NCI-H2029 treated with DMSO at 0.1 percent for 48 hours (cell line): ENCODE measurements at places on chromosomes 7 and 10.

- no peak for DNase-seq
These were observed 31.4 kb downstream of the CCDC71L start for GRCh38 chr7:106629516-106629915.

- DNase-seq = no peak
These were observed 572.0 kb downstream of the PTPRN2 start for GRCh38 chr7:158015403-158016179.

DNA sequence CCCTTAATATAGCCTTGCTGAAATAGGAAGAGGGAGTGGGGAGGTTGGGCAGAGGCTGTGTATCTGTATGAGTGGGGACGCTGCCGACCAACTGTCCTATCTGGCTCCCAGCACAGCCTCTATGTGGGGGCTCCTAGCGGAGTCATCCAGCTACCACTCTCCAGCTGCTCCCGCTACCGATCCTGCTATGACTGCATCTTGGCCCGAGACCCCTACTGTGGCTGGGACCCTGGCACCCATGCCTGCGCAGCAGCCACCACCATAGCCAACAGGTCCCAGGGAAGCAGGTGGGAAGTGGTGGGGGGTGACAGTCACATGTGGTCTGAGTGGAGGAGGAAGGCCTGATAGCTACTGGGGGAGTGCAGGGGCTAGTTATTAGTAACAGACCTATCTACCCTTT lies 6.6 kb downstream of the MRPL43 start:
- DNase-seq = no peak

DNA sequence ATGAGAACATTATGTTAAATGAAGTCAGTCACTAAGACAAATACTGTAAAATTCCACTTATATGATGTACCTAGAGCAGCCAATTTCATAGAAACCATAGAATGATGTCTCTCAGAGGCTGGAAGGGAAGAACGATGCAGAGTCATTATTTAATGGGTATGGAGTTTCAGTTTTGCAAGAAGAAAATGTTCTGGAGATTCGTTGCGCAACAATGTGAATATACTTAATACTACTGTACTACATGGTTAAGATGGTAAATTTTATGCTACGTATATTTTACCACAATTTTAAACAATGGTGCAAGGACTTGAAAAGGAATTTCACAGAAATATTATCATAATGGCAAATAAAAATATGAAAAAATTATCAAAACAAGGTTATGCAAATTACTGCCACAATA lies 972.6 kb downstream of the KCNMA1 start:
- DNase-seq = no peak

DNA sequence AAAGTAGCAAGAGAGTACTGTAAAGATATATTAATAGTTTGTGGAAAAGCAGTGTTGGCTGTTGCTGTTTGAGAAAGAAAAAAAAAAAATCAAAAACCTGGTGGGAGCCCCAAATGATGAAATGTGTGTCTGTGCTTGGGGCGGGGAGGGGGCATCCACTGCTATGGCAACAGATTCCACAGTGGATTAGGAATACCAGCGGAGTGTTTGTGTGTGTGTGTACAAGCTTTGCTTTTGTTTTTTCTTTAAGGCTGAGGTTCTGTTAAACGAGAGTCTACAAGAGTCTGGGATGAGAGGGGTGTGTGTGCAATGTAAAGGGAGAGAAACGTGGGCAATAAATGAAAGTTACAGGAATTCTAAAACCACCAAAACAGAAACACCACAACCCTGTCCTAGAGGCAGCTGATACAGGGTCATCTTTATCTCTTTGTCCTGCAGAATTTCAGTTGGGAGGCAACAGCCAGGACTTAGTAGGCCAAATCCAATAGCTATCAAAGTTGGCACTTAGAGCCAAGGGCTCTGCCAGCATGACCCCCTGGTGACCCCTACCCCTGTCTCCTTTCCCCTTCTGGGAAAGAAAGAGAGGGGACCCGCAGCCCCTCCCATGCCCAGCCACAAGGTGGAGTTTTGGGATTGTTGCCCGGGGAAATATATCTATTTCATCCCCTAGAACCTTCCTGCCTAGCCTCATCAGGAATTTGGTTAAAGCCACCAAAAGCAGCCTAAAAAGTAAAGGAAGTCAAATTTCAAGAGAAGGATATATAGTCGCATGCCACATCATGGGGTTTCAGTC lies 85.4 kb downstream of the OSBPL3 start:
- DNase-seq = no peak

DNA sequence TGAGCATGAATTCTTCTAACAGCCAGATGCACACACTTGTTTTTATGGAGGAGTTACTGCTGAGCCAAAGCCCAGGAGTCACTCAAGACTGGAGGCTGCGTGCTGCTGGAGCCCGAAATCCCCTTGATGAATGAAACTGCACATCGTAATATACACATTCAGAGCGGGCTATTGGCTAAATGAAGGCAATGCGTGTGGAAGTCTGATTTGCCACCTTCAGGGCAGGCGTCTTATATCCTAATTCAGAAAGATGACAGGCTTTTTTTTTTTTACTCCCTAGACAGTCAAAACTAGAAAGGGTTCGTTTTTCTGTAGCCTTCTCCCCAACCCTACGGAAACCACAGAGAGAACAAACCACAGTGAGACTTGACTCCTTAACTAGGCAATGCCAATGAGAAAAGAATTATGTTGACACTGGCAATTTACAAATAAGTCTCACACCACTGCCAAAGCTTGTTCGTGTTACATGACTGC lies 227.2 kb upstream of the KLF14 start:
- DNase-seq = no peak

- DNase-seq = no peak
These were observed 25.6 kb downstream of the EBF3 start for GRCh38 chr10:129938460-129938859.

GRCh38 chr7:137074391-137075030 lies 206.1 kb downstream of the CHRM2 start:
- DNase-seq = no peak

- DNase-seq = peak; percentile 21
These were observed 2.5 kb downstream of the VOPP1 start for GRCh38 chr7:55569797-55570196.

- peak; percentile 21 for DNase-seq
These were observed 51.1 kb downstream of the TMEM209 start for GRCh38 chr7:130154131-130154500.
